Brain (organoid and tissue), 16 donors: ENCODE measurements at places on chromosomes 16 and 17. TPM values are rescaled to one million over a fixed set of nuclear protein-coding genes. Genes with fewer than 3 reads are reported as not detected.

The KRT14 gene
- not detected for polyA plus RNA-seq

The HS3ST3B1 gene
- 0.14 TPM for polyA plus RNA-seq

The TP53TG3F gene
- polyA plus RNA-seq = 1.7 TPM

The RPAIN gene
- 54.7 TPM for polyA plus RNA-seq

The TBC1D3K gene
- polyA plus RNA-seq = not detected

The KRTAP2-3 gene
- polyA plus RNA-seq = not detected

The HOXB6 gene
- 31.9 TPM for polyA plus RNA-seq

The SLC5A10 gene
- polyA plus RNA-seq = not detected

The MPP2 gene
- polyA plus RNA-seq = 27.6 TPM

The EPN3 gene
- polyA plus RNA-seq = 2.1 TPM

The CRYBA1 gene
- not detected for polyA plus RNA-seq

The RUNDC3A gene
- polyA plus RNA-seq = 304 TPM

The CACNB1 gene
- polyA plus RNA-seq = 20.8 TPM

The HOXB1 gene
- not detected for polyA plus RNA-seq

The ZNF287 gene
- 2.4 TPM for polyA plus RNA-seq

The TBC1D3G gene
- not detected for polyA plus RNA-seq

The WFDC1 gene
- polyA plus RNA-seq = 4.8 TPM

The TERB1 gene
- polyA plus RNA-seq = not detected

The NTN3 gene
- polyA plus RNA-seq = 0.58 TPM

The C16orf89 gene
- 14.4 TPM for polyA plus RNA-seq

The APRT gene
- 141 TPM for polyA plus RNA-seq

The FMNL1 gene
- polyA plus RNA-seq = 26.1 TPM

The CCL14 gene
- 4.4 TPM for polyA plus RNA-seq

The CHD9NB gene
- polyA plus RNA-seq = 0.19 TPM

The SF3B3 gene
- polyA plus RNA-seq = 328 TPM

The EFCAB3 gene
- polyA plus RNA-seq = not detected

The CCL17 gene
- not detected for polyA plus RNA-seq

The MGAT5B gene
- polyA plus RNA-seq = 46.3 TPM

The MMP25 gene
- polyA plus RNA-seq = 0.34 TPM

The LRRC36 gene
- polyA plus RNA-seq = 5.2 TPM

The CIBAR2 gene
- polyA plus RNA-seq = 2.4 TPM

The HBA2 gene
- 600 TPM for polyA plus RNA-seq

The LASP1 gene
- polyA plus RNA-seq = 108 TPM

The EVPLL gene
- polyA plus RNA-seq = not detected

The SERPINF2 gene
- 0.24 TPM for polyA plus RNA-seq

The ANKRD40CL gene
- polyA plus RNA-seq = not detected

The TRIM16 gene
- polyA plus RNA-seq = 11.7 TPM

The CES3 gene
- 0.93 TPM for polyA plus RNA-seq

The FSCN2 gene
- 1.3 TPM for polyA plus RNA-seq

The CLEC19A gene
- not detected for polyA plus RNA-seq

The SLC6A2 gene
- not detected for polyA plus RNA-seq

The SBK1 gene
- 80.1 TPM for polyA plus RNA-seq

The TLCD3A gene
- polyA plus RNA-seq = 19.4 TPM
